Left lung (tissue), 14 donors: ENCODE measurements at places on chromosomes 11 and 22. TPM values are rescaled to one million over a fixed set of nuclear protein-coding genes. Genes with fewer than 3 reads are reported as not detected.

NCF4 gene
- polyA plus RNA-seq: 3.7 TPM

FDXACB1 gene
- 4.6 TPM for polyA plus RNA-seq

SUN2 gene
- 58.1 TPM for polyA plus RNA-seq

TRIM49 gene
- polyA plus RNA-seq: not detected

DNA sequence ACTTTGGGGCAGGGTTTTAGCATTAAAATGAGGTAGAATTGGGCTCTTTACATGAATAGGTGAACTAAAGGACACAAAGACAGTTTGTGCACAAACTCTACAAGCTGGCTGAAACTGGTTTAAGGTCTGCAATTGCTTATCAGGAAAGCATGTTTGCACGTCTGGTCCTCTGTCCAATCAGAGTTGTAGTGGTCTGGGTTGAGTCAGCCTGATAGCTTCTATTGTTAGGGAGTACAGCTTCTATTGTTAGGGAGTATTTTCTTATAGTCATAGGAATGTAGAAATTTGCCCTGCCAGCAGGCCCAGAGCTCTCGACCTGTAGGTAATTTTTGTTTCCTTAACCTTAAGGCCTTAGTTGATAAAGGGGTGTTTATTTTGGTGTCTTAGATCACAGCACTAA lies 1422.4 kb downstream of the LRRC4C start:
- DNase-seq: no peak

DNA sequence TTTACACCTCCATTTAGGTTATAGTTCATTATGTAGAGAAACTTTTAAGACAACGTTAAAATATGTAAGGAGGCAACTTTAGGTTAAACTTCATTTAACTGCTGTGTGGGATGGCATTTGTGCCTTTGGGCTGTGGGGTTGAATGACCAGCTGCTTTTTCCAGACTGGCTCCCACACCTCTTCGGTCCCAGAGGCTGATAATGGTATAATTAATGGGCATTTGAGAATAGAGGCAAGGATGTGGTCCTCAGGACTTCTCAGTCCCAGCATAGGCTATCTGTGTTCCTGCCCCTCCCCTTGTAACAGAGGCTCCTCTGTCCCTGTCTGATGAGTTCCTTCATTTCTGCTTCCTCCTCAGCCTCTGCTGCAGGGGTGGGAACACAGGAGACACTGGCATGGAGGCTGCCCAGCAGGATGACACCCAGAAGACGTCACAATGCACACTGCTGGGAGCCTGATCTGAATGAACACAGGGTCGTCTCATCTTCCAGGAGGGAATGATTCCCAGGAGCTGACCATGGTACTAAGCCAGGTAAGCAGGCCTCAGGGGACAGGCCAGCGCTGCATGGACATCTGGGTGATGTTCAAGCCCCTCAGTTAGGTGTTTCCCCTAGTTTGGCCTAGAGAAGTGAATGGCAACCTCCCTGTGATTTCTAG lies 17.1 kb upstream of the GNAZ start:
- DNase-seq: no peak

- no peak for DNase-seq
These were observed 109.3 kb upstream of the SNX19 start for GRCh38 chr11:131025421-131026125.

GRCh38 chr11:15692739-15693138 lies 578.0 kb downstream of the INSC start:
- DNase-seq: no peak
